ENCODE measurements at places on chromosomes 5 and 9.

GRCh38 chr5:69046375-69046957, 47.3 kb upstream of the SLC30A5 start:
- no peak for DNase-seq
- no peaks in the 10 kb centered on the region for H3K27me3 ChIP-seq
- no peak overlapping the region for H3K27ac ChIP-seq

DNA sequence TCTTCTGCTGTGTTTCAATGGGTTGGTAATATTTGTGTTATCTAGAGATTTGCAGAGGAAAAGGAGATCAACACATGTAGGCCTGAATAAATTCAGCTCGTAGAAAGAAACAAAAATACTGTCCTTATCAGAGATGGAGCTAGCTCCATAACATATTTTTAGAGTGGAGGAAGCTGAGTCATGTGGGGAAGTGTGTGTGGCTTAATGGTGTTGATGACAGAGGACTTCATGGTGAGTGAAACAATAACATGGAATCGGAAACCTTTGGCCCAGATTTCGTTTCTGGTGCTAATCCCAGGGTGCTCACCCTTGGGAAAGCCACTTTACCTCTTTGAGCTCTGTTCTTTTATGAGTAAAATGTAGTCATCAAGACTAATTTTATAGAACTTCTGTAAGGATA, 825.0 kb downstream of the TLR4 start:
- H3K4me3 ChIP-seq: no peak overlapping the region
- peaks cover 12% of the 10 kb centered on the region for H3K4me1 ChIP-seq
- no peaks in the 10 kb centered on the region for H3K36me3 ChIP-seq
- H3K27ac ChIP-seq: no peak overlapping the region
- no peak for DNase-seq

DNA sequence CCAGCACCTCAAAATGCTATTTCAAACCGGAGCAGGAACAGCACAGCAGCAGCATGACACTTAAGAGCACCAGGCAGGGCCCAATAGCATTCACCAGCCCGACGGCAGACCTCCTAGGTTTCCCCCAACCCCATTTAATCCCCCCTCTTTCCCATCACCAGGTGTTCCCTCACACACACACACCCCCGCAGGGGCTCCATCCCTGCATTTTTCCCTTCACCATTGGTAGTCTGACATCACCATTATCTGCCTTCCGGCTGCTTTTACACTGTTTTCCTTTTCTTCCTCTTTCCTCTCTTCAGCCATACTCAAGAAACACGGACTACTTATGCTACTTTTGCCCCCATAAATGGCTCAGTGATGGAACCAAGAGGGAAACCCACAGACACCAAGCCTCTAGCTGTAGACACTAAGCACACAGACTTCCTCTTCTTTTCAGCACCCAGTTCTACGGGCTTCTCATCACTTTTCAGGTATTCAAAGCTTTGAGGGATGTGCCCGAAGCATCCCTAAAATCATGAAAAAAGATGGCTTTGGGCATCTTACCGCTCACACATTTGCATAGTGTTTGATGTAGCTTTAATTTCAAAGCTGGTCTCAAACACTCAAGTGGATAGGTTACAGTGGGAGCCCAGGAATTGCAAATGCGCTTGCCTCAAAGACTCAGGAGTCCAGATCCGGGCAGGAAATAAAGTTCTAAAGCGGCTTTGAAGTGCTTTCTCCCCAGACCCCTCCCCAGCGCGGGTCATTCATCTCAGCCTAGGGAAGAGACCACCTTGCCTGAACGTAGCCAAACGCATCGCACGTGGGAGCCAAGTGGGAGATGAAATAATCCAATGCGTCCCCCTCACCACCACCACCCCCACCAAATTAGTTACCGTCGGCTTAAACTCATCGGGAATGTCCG, 141.5 kb downstream of the TSSK1B start:
- peaks cover 33% of the 10 kb centered on the region for H3K4me1 ChIP-seq
- peak overlapping the region; percentile 90 for H3K4me3 ChIP-seq
- no peaks in the 10 kb centered on the region for H3K27me3 ChIP-seq
- peak overlapping the region; percentile 57 for H3K27ac ChIP-seq
- no peak for DNase-seq

DNA sequence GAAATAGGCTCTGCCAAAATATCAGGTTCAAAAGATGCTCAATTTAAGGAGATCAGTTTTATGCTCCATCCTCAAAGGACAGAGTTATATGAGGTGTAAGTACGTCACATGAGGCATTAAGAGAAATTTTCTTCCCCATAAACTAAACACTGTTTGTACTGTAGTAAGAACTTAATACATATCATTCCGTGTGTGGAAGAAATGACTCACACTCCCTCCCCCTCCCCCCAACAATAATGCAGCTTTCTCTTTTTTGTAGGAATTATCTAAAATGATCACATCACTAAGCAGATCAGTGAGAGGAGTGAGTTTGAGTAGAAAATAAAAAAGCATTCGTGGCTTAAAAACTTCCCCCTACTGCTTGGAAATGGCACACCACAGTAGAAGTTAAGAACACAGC, 2.2 kb downstream of the CDH12 start:
- peaks cover 79% of the 10 kb centered on the region for H3K27me3 ChIP-seq
- no peak overlapping the region for H3K4me3 ChIP-seq
- H3K27ac ChIP-seq: no peak overlapping the region
- H3K36me3 ChIP-seq: no peaks in the 10 kb centered on the region

- H3K27me3 ChIP-seq: no peaks in the 10 kb centered on the region
- H3K27ac ChIP-seq: no peak overlapping the region
- no peak for DNase-seq
- peaks cover 5% of the 10 kb centered on the region for H3K36me3 ChIP-seq
- H3K4me3 ChIP-seq: no peak overlapping the region
- peaks cover 8% of the 10 kb centered on the region for H3K4me1 ChIP-seq
Measured at GRCh38 chr5:102781786-102782185, 26.7 kb downstream of the PAM start.

DNA sequence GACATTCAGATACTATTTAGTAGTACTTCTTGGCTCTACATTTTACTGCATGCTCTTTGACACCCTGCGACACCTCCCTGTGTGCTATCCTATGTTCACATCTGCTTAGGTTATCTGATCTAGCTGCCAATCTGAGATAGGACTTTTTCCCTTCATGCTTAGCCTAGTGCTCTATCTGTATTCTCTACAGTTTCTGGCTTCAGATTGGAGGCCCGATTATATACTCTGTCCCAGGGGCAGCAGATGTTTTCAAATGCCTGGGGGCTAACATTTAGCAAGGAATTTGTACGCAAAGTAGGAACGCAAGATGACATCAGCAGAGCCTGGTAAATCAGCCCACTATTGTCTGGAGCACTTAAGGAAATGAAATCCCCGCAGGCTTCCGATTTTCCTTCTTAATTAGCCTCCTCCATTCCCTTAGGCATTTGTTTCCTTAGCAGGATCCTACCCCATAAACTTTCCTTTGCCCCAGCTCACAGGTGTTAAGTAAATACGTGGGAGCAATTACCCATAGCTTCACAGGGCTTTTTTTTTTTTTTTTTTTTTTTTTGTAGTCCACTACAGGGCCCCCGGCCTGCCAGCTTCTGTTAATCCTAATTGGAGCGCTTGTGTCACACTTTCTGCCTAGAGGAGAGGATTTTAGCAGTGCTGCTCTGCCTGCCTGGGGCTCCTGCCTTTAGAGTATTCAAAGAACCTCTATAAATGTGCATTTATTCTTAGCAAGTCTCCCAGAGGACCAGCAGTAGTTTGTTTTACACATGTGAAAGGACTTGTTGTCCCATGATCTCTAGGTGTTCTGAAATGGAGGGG, 61.1 kb upstream of the LPAR1 start:
- no peak for DNase-seq
- H3K36me3 ChIP-seq: no peaks in the 10 kb centered on the region
- H3K4me3 ChIP-seq: no peak overlapping the region
- H3K27me3 ChIP-seq: peaks cover 3% of the 10 kb centered on the region
- peaks cover 43% of the 10 kb centered on the region for H3K4me1 ChIP-seq

- H3K4me1 ChIP-seq: peaks cover 18% of the 10 kb centered on the region
- H3K27me3 ChIP-seq: peaks cover 5% of the 10 kb centered on the region
- H3K4me3 ChIP-seq: no peak overlapping the region
- no peaks in the 10 kb centered on the region for H3K36me3 ChIP-seq
- no peak for DNase-seq
Measured at GRCh38 chr9:100602342-100602801, 24.5 kb downstream of the CAVIN4 start.

- H3K4me1 ChIP-seq: peaks cover 25% of the 10 kb centered on the region
- DNase-seq: no peak
- H3K4me3 ChIP-seq: no peak overlapping the region
- peaks cover 19% of the 10 kb centered on the region for H3K36me3 ChIP-seq
Measured at GRCh38 chr5:34932947-34933346, 3.6 kb downstream of the DNAJC21 start.

DNA sequence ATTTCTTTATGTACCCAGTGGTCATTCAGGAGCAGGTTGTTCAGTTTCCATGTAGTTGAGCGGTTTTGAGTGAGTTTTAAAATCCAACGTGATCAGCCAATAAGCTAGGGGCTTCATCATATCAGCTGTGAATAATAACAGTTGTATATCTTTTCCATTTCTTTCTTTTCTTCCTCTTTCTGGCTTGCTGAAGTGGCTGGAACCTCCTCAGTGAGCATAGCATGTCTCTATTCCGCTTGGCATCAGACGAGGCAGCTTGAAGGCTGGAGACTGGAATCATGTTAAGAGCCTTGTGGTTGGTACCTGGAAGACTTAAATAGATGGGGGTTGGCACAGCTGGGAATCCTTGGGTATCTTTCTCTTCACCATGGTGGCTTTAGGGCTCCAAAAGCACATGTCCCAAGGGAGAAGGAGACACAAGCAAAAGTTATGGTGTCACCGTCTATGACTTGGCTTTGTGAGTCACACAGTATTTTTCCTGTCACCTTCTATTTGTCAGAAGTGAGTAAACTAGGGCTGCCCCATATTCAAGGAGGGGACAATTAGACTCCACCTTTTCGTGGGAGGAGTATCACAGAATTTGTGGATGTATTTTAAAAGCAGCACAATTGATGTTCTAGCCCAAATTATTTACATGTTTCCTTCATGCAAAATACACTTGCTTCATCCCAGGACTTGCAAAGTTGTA, 38.0 kb upstream of the RETREG1 start:
- peaks cover 2% of the 10 kb centered on the region for H3K27me3 ChIP-seq
- DNase-seq: no peak
- no peaks in the 10 kb centered on the region for H3K36me3 ChIP-seq

- H3K36me3 ChIP-seq: no peaks in the 10 kb centered on the region
- H3K27ac ChIP-seq: no peak overlapping the region
- H3K4me1 ChIP-seq: peaks cover 2% of the 10 kb centered on the region
- H3K4me3 ChIP-seq: no peak overlapping the region
- H3K27me3 ChIP-seq: no peaks in the 10 kb centered on the region
- DNase-seq: no peak
Measured at GRCh38 chr5:107330903-107331302, 339.8 kb downstream of the EFNA5 start.

GRCh38 chr9:124784509-124784908, 7.6 kb downstream of the OLFML2A start:
- H3K36me3 ChIP-seq: no peaks in the 10 kb centered on the region
- H3K4me1 ChIP-seq: peaks cover 20% of the 10 kb centered on the region
- H3K27ac ChIP-seq: no peak overlapping the region
- no peak overlapping the region for H3K4me3 ChIP-seq
- no peaks in the 10 kb centered on the region for H3K27me3 ChIP-seq
- no peak for DNase-seq

- peaks cover 22% of the 10 kb centered on the region for H3K27me3 ChIP-seq
- no peak for DNase-seq
- peaks cover 10% of the 10 kb centered on the region for H3K36me3 ChIP-seq
- peak overlapping the region; percentile 17 for H3K27ac ChIP-seq
Measured at GRCh38 chr5:369151-369868, 47.8 kb downstream of the AHRR start.

GRCh38 chr5:141787376-141787775, 90.8 kb downstream of the PCDH1 start:
- no peak overlapping the region for H3K27ac ChIP-seq
- no peak overlapping the region for H3K4me3 ChIP-seq
- no peak for DNase-seq

DNA sequence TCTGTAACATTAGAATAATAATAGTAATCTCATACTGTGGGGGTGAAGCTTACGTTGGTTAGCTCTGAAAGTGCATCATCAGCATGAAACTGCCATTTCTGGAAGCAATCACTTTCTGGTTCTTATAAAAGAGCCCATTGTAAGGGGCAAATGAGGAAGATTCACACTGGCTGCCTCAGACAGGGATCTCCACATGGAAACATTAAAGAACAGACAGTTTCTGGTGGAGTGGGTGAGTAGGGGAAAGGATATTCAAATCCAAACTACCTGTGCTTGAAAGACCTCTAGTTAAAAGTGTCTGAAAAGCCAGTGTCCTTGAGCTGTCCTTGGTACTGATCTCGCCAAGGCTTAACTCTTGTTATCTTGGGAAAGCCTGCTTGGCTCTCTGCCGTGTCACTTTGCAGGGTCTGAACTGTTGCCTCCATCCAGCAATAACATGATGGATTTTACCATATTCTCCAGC, 19.1 kb upstream of the SLC31A2 start:
- peak; percentile 55 for DNase-seq
- H3K4me1 ChIP-seq: no peaks in the 10 kb centered on the region
- no peak overlapping the region for H3K27ac ChIP-seq
- no peak overlapping the region for H3K4me3 ChIP-seq
- no peaks in the 10 kb centered on the region for H3K36me3 ChIP-seq

DNA sequence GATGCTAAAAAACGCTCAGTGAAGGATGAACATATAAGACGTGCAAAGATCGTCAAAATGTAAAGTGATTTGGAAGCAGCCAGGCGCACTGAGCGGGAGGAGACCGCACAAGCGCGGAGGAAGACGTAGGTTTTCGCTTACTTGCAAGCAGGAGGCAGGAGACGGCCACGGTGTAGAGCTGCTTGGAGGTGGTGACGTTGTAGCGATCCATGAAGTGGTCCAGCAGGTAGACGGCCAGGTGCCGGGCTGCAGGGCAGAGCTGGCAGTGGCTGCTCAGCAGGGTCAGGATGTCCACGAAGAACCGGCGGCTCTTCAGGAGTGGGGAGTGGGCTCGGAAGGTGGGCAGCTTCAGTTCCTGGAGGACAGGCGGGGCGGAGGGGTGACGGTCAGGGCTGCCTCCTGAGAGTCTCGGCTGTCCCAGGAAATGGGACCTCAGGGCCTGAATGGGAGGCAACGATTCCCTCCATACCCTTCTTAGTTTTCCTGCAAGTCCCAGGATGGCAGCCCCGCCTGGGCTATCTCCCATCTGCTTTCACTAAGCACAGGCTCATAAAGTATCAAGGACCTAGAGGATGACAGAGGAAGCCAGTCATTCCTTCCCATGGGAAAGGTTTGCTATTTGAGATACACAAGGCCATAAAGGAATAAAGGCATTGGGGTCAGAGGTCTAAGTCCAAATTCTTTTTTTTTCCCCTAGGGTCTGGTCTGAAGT, 31.8 kb downstream of the CCNJL start:
- peaks cover 13% of the 10 kb centered on the region for H3K36me3 ChIP-seq
- no peak overlapping the region for H3K4me3 ChIP-seq
- H3K27me3 ChIP-seq: no peaks in the 10 kb centered on the region
- peaks cover 10% of the 10 kb centered on the region for H3K4me1 ChIP-seq

Measured in mesothelial cell of epicardium (in vitro differentiated cells).